Right lobe of liver (tissue), 6 donors: ENCODE measurements at places on chromosomes 13 and 19. TPM values are rescaled to one million over a fixed set of nuclear protein-coding genes. Genes with fewer than 3 reads are reported as not detected.

DNA sequence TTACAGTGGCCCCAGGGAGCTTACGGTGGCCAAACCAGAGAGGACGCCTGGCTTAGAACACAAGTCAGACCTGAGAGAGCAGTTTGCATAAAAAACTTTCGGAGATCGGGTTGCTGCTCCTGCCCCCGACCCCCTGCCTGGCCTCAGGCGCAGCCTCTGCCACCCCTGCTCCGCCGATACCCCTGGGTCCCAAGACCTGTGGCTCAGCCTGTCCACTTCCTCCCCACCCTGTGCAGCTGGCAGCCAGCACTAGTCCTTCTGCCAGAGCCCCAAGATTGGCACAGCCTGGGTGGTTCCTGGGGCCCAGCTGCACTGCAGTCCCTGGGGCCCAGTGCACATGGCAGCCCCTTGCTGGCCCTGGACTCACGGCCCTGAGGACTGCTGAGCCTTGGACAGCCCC is 56.2 kb upstream of the SOX1 start:
- H3K27me3 ChIP-seq = no peaks in the 10 kb centered on the region
- H3K27ac ChIP-seq = no peak overlapping the region
- no peaks in the 10 kb centered on the region for H3K36me3 ChIP-seq
- no peak overlapping the region for H3K4me3 ChIP-seq
- DNase-seq = no peak

DNA sequence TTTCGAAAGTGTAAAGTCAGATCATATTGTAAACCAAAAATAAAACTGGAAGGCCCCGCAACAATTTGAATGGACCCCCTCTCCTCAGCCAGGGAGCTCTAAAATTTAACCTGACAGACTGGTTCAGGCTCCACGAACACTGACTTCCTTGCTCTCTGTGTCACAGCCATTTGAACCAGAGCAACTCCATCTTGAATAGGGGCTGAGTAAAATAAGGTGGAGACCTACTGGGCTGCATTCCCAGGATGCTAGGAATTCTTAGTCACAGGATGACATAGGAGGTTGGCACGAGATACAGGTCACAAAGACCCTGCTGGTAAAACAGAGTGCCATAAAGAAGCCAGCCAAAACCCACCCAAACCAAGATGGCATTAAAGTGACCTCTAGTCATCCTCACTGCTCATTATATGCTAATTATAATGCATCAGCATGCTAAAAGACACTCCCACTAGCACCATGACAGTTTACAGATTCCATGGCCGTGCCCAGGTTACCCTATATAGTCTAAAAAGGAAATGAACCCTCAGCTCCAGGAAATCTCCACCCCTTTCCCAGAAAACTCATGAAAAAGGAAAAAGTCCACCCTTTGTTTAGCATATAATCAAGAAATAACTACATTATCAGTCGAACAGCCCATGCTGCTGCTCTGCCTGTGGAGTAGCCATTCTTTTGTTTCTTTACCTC is 43.1 kb downstream of the RFXAP start:
- no peaks in the 10 kb centered on the region for H3K27me3 ChIP-seq
- H3K36me3 ChIP-seq = no peaks in the 10 kb centered on the region
- no peak overlapping the region for H3K4me3 ChIP-seq
- H3K4me1 ChIP-seq = no peaks in the 10 kb centered on the region
- DNase-seq = no peak

The PSG2 gene
- not detected for total RNA-seq

GRCh38 chr19:33434886-33435705 is 61.6 kb downstream of the CEBPG start:
- no peaks in the 10 kb centered on the region for H3K27me3 ChIP-seq
- H3K36me3 ChIP-seq = no peaks in the 10 kb centered on the region
- H3K4me1 ChIP-seq = peaks cover 30% of the 10 kb centered on the region
- no peak for DNase-seq
- no peak overlapping the region for H3K4me3 ChIP-seq
- no peak overlapping the region for H3K27ac ChIP-seq

DNA sequence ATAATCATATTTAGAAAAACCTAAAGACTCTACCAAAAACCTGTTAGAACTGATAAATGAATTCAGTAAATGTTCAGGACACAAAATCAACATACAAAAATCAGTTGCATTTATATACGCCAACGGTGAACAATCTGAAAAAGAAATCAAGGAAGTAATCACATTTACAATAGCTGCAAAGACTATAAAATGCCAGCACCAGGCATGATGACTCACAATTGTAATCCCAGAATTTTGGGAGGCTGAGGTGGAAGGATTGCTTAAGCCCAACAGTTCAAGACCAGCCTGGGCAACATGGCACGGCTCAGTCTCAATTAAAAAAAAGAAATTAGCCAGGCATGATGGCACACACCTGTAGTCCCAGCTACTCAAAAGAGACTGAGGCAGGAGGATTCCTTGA is 7.0 kb downstream of the ZNF562 start:
- no peak overlapping the region for H3K27ac ChIP-seq
- DNase-seq = no peak
- no peak overlapping the region for H3K4me3 ChIP-seq
- H3K36me3 ChIP-seq = no peaks in the 10 kb centered on the region
- no peaks in the 10 kb centered on the region for H3K27me3 ChIP-seq

DNA sequence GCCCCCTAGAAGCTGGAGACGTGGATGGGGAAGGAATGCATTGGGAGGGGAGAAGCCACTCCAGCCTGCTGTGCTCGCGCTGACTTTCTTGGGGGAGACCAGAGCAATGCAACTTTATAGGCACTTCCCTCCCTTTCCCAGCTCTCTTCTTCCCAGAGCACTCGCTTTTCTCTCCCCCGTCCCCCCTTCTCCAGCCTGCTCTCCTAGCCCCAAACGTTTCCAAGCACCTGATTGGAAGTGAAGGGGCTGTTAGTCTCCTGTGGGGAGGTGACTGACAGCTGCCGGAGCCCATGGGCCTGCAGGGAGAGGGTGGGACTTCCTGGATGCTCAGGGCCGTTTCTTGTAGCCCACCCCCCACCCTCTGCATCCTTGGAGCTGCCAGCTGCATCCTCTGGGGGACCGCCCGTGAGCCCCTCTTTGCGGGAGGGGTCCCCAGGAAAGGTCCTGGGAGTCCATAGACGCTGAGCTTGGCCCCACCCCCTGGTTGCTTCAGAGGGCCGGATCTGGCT is 2.5 kb downstream of the HDGFL2 start:
- H3K4me3 ChIP-seq = no peak overlapping the region
- H3K27ac ChIP-seq = no peak overlapping the region
- H3K36me3 ChIP-seq = no peaks in the 10 kb centered on the region
- no peaks in the 10 kb centered on the region for H3K27me3 ChIP-seq

DNA sequence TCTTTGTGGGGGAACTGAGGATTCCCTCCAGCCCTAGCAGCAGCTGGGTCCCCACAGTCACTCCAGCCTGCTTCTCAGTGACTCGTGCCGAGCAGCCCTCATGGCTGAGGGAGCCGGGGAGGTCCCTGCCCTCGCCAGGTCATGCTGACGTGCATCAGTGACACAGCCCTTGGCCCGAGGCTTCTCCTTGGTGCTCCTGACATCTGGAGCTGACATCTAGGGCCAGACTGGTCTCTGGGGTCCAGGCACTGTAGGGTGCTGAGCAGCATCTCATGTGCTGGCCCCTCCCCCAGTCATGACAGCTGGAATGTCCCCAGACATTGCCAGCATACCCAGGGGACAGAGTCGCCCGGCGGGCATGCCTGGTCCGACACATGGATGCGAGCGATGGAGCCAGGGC is 14.4 kb downstream of the COMP start:
- no peak overlapping the region for H3K27ac ChIP-seq
- H3K36me3 ChIP-seq = no peaks in the 10 kb centered on the region
- no peaks in the 10 kb centered on the region for H3K4me1 ChIP-seq
- no peak for DNase-seq

DNA sequence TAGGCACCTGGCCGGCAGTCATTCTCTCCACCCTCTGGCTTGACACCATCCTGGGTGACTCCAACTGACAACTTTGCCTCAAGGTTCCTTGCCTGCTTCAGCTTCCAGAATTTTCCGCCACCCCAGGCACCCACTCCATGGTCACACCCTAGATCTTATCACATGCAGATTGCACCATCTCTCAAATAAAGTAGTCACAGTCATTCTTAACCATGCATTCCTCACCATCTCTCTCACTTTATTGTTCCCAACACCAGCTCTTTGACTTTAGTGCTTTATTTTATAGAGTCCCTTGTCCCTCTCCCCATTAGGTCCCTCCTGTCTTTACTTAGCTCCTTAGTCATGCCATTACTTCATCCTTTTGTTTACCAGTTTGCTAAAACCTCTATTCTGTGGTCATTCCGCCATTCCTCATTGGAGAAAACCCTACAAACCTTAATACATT is 351.7 kb downstream of the SPRY2 start:
- no peaks in the 10 kb centered on the region for H3K27me3 ChIP-seq
- H3K36me3 ChIP-seq = no peaks in the 10 kb centered on the region
- no peaks in the 10 kb centered on the region for H3K4me1 ChIP-seq
- no peak for DNase-seq

- DNase-seq = no peak
- no peak overlapping the region for H3K27ac ChIP-seq
- H3K36me3 ChIP-seq = no peaks in the 10 kb centered on the region
- no peaks in the 10 kb centered on the region for H3K4me1 ChIP-seq
These were observed 21.3 kb downstream of the MBD3L2B start for GRCh38 chr19:6999933-7000332.

DNA sequence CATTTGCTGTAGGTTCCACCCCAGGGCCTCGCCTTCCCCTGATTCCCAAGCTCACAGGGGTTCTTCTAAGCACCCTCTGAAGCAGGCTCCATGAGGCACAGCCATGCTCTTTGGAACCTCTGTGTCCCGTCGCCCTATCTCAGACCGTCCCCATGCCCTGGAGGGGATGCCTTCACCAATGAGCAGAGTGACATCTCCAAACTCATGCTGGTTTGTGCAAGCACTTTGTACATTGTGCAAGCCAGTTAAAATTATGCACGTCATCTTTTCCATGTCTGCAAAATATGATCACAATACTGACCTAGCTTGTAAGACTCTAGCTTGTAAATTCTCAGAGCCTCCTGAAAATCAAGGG is 46.5 kb upstream of the RAP2A start:
- no peaks in the 10 kb centered on the region for H3K4me1 ChIP-seq
- H3K36me3 ChIP-seq = peaks cover 6% of the 10 kb centered on the region
- H3K4me3 ChIP-seq = no peak overlapping the region

The GPC5 gene
- total RNA-seq = 0.12 TPM
